Stimulated activated CD4-positive, alpha-beta T cell treated with anti-CD3 and anti-CD28 coated beads, TNF-alpha, amount 100 ng/mL, for 48 hours (primary cell): ENCODE measurements at places on chromosomes 11 and 22.

GRCh38 chr22:42977569-42977968 is 37.4 kb downstream of the PACSIN2 start:
- DNase-seq = no peak

- no peak for DNase-seq
Measured at GRCh38 chr22:38872831-38873248, 824 bp upstream of the CBX6 start.

DNA sequence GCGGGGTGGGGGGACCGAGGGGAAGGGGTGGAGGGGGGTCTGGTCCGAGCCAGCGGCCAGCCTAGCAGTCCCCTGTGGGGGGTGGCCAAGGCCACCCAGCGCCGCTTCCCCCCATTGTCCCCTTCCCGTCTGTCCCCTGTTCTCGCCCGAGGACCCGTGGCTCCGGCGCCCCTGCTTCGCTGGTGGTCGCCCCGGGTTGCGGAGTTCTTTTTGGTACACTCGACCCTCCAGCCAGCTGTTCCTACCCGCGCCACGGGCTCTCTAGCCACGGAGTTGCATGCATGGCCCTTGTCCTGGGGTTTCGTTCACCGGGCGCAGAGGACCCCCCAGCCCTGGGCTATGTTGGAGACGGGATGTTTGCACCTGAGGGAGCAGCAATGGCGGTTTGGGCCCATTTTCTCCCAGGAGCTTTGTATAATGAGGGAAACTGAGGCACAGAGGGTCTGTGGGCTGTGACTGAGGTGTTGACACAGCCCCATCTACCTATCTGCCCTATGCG is 489 bp downstream of the RNF214 start:
- DNase-seq = no peak

- DNase-seq = peak; percentile 81
Measured at GRCh38 chr11:47847892-47848699, at the start of gene NUP160. Gene NUP160 (minus strand): TSS chr11:47848350. CDS start chr11:47848318, 32 bp downstream.

DNA sequence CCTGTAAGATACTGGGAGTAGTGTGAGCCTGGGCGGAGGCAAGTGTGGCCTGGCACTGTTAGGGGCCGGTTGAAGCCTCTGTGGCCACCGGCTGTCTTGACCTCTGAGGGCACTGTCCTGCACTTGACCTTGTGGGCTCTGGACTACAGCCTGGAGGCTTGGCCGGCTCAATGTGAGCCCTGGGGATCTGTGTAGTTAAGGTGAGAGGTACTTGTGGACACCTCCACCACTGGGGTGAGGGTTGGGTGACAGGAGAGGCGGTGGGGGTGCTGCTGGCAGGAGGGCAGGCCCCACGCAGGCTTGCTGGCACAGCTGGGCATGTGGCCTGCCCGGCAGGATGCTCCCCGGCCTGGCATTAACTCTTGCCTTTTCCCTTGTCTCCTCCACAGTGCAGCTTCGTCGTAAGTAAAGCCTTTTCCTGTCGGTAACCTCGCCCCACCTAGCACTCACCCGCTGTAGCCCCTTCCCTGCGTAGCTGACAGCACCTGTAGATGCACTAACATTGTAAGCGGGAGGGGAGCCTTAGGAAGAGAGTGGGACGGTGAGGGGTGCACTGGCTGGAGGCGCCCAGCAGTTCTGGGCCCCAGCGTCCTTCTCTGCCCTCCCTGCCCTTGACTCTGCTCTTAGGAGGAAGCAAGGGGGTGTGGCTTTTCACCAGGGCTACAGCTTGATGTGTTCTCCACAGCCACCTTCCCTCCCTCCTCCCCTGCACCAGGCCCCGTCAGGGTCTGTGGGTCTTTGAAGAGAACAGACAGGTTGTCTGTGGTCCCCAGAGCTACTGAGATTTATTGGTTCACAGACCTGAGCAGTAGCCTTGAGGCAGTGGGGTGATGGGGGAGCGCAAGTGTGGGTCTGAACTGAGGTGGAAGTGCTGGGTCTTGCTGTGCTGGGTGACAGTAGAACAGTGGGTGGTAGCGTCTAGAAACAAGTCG is 17.6 kb downstream of the INCENP start:
- no peak for DNase-seq

DNA sequence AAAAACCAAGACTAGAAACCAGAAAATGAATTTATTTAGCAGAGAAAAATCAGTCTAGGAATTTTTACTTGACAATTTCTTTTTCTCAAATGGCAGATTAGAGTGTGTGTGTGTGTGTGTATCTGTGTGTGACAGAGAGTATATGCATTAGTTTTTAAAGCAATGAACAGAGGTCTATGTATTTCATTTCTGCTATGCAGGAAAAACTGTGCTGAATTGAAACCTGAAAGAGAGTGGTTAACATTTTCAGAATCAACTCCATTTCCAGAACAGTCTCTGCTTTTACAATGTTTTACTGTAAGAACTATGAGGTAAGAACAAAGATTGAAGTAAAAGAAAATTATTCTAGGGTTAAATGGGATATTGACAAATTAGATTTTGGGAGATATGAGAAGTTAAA is 114.8 kb downstream of the GRM5 start:
- no peak for DNase-seq

- no peak for DNase-seq
Measured at GRCh38 chr11:123060277-123061000, 1.5 kb downstream of the HSPA8 start.

DNA sequence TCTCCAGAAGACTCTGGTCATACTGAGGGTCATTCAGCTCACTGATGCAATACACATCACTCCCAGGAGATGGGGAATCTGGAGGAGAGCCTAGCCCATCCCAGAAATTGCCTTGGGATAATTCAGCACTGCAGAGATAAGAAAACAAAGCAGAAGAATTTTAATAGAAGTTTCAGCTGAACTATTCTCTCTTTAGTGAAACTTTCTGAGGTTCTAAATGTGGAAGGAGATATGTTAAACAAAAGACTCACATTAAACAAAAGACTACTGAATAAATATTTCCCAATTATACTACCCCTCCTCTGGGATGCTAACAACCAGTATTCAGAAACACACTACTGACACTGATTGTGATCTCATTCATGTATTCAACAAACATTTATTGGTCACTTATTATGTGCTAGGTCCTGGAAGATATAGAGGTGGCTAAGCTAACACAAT is 47.8 kb downstream of the C2CD3 start:
- no peak for DNase-seq

- no peak for DNase-seq
Measured at GRCh38 chr22:36323182-36323854, 64.4 kb downstream of the MYH9 start.

- DNase-seq = no peak
Measured at GRCh38 chr11:27129686-27130085, 89.1 kb downstream of the BBOX1 start.

- DNase-seq = no peak
Measured at GRCh38 chr11:69524291-69524882, 42.9 kb downstream of the LINC01488 start.

GRCh38 chr22:36901411-36902142 is 11.9 kb upstream of the CSF2RB start:
- no peak for DNase-seq

GRCh38 chr11:120182790-120183491 is 27.9 kb upstream of the OAF start:
- no peak for DNase-seq

DNA sequence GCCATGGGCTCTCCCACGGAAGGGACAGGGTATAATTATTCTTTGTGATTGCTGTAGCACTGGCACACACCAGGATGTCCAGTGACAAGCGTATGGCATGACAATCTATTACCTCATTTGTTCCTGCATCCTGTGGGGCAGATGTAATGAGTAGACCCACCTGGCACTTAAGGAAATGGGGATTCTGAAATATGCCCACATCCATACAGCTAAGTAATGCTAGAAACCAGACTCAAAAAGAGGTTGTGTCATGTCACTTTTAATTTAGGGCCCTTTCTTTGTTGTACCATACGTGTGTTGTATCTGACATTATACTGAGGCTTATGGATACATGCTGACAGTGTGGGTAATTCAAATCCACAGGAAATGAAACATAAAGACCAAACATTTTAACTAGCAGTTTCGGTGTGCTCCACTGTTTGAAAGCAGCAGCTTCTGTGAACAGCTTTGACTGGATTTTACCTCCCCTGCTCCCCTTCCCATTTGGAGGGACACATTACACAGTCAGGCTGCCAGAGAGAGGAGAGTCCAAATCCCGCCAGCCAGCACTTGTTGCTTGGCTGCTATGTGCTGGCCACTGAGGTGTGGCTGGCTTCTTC is 21.2 kb downstream of the GRAMD1B start:
- no peak for DNase-seq

DNA sequence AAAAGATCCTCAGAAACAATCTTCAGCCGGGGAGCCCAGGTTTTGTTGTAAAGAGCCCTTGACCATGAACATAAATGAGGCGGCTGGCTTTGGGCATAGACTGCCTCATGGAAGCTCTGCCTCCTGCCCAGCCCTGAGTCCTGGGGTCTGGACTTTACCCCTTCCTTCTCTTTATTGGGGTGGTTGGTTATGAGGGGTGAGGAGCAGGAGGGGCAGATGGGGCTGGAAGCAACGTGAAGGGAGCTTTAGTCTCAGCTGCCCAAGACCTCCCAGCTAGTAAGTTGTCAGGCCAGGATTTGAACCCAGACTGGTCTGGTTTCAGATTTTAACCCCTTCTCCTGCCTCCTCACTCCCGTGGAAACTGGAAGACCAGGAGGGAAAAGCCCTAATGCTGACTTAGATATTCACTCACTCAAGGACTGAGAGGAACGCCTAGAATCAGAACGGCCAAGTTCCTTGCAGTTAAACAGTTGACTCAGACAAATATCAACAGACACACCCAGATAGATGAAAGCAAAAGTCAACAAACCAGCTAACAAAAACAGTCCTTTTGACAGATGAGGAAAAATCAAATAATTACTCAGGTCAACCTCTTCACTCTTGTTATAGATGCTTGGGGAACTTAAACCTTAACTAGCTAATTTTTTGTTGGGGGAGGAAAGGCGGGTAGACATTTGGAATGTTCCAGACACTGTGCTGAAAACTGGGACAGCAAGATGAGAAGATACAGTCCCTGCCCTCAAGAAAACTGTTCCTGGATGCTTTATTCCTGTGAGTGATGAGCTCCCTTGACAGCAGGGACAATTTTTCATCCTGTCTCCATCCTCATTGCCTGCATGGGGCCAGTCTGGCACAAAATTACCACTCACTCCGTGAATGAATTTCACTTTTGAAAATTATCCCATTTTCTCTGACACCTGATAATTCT is 20.8 kb upstream of the ARRB1 start:
- DNase-seq = no peak

DNA sequence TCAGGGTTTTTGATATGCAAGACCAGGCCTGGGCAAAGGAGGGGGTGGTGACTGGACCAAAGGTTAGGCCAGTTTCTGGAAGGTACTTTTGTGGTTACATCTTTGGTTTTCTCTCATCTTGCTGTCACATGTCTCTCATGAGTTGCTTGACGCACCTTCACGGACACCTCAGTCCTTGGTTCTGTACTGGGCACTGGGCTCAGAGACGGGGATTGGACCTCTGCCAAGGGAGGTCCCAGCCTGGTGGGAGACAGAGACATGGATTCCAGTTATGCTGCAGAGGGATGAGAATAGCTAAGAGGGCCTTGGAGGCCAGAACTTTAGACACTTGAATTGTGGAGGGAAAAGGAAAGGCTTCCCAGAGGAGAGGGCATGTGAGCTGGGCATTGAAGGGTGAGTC is 1.7 kb downstream of the USP35 start:
- no peak for DNase-seq

- no peak for DNase-seq
Measured at GRCh38 chr11:3153291-3153861, 11.7 kb downstream of the OSBPL5 start.

DNA sequence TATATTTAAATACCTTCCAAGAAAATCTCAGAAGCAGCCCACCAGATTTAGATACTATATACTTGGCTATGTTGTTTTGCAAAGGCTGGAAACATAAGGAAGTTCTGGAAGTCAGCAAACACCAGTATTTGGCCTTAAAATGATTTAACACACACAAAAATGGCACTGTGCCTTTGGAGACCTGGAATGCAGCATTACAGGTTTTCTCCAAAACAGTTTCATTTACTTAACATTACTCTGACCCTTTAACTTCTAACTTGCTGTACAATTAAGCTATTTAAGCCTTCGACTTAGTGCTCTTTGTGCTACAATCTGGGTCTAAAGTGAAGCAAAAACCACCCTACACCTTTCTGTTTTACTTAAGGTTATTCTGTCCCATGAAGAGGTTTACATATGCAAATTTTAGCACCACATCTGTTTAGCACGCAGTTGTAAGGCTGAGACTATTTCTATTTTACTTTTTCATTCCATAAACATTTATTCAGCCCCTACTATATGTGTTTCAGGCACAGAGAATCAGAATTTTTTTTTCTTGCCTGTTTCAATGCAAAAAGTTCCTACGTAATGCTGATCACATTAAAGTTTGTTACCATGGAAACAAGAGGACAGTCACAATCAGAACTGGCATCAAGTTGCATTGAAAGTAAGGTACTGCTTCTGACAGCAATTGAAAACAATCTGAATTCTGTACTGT is 70.3 kb downstream of the MAML2 start:
- no peak for DNase-seq

DNA sequence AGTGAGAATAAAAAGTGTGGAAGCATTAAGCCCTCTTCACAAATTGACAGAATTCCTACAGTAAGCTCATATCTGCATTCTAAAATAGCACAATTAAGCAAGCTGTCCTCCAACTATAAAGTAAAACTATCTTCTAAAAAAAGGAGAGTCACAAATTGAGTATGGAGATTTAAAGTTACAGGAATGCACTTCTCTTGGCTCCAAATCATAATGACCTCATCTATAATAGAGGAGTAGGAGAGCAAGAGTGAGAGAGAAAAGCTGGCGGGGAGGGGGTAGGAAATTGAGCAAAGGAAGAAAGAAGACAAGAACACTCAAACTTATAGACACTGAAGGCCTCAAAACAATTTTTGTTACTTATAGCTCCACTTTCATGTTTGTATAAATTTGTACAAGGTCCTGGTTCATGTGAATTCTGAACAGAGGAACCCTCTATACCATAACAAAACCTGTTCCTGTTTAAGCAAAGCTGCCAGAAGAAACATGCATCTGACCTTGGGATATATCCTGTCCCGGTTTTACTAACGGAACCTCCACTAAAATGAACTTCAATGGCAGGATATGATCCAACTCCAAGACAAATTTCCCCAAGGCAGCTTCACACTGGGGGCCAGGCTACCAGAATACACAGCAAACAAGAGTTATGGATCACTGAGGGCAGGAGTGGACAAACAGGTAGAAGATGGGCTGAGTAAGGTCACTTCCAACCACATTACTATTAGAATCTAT is 37.2 kb downstream of the SLC35F2 start:
- DNase-seq = no peak

DNA sequence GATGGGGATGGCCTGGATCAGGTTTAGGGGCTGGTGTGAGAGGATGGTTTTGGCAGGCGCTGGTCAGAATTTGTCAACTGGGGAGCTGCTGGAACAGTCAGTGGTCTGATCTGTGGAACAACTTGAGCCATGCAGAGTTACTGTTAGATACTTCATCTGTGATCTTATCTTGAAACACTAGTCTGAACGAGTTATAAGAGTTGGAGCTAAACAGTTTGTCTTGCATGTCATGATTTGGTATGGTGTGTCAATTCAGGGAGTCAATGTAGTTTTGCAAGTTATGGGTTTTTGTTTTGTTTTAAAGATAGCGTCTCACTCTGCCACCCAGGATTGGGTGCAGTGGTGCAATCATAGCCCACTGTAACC is 54.1 kb downstream of the ST3GAL4 start:
- DNase-seq = no peak

GRCh38 chr11:46876471-46876870 is 30.4 kb upstream of the CKAP5 start:
- DNase-seq = no peak
